ENCODE measurements at places on chromosomes 13 and 19.

GRCh38 chr19:36008336-36008978, at the start of gene SYNE4:
Gene SYNE4 (minus strand): TSS chr19:36008813. CDS start chr19:36008681, 132 bp downstream.
- DNase-seq: peak; percentile 84

DNA sequence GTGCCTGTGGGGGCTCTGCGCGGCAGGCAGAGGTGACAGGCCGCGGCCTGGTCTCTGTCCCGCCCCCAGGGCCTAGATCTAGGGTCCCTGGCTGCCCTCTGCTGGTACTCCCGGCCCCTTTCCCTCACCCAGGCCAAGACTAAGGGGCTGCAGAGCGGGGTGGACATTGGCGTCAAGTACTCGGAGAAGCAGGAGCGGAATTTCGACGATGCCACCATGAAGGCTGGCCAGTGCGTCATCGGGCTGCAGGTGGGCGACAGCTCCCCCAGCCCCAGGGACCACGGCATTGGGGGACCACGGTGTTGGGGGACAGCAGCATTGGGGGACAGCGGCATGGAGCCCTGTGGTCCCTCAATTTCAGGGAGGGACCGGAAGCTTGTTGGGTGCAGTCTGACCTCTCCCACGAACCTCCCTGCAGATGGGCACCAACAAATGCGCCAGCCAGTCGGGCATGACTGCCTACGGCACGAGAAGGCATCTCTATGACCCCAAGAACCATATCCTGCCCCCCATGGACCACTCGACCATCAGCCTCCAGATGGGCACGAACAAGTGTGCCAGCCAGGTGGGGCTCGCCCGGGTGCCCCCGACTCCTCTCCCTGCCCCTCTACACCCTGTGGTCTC, 3.8 kb upstream of the ABCA7 start:
- no peak for DNase-seq

GRCh38 chr19:7636691-7637373, at the start of gene STXBP2:
Gene STXBP2 (plus strand): TSS chr19:7637110. CDS start chr19:7637150, 40 bp downstream.
- peak; percentile 94 for DNase-seq

DNA sequence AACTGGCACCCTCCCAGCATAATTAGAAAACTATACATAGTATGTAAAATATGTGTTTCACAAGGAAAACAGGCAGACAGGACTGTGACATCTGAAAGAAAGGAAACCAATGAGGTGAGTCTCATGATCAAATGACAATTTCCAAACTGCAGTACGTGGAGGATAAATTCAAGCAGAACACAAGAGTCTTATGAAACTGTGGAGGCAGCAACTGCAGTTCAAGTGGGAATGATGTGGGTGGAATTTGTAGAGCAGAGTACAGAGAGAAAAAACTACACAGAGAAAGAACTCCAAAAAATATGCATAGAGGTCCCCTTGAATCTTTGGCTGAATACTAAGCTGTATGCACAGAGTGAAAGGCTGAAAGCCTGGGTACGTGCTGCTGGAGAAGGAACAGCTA, 9.7 kb downstream of the SIGLEC6 start:
- DNase-seq: no peak

GRCh38 chr13:48167866-48168265, 65.1 kb upstream of the ITM2B start:
- peak; percentile 13 for DNase-seq

GRCh38 chr13:22726726-22727125, 454.1 kb upstream of the SGCG start:
- no peak for DNase-seq

DNA sequence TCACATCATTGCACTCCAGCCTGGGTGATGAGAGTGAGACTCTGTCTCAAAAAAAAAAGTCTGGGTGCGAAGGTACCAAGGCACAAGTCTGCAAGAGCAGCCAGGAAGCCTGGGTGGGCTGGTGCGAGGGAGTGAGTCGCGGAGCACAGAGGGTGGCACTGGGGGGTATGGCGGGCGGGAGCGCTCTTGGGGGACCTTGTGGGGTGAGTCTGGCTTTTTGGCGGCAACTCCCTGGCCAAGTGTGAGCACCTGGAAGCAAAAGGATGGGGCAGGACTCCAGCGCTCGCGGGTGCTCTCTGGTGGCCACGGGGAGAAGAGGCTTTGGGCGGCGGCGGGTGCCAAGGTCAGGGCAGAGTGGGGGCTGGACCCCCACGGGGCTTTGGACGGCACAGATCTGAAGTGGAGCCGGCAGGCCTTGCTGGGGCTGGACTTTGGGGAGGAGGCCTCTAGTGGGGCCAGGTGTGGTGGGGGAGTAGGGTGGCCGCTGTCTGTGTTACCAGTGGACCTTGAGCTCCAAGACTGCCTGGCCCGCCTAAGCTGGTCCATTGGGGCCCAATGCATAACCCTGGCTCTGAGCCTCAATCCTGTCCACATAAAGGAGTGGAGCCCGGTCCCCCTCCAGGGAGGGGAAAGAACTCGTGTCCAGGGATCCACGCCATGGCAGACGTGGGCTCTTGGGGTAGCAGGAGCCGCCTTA, 1.6 kb downstream of the P2RY11 start:
- no peak for DNase-seq

Measured in kidney (tissue), 22 donors.